Activated naive CD4-positive, alpha-beta T cell treated with anti-CD3 and anti-CD28 coated beads, Interleukin-2, amount 10 ng/mL, durations not matched to agents 5 hours and 36 hours (primary cell): ENCODE measurements at places on chromosomes 2 and 18. TPM values are rescaled to one million over a fixed set of nuclear protein-coding genes. Genes with fewer than 3 reads are reported as not detected.

Gene LINC00305
- total RNA-seq = not detected

Gene COL3A1
- not detected for total RNA-seq

Gene GLI2
- 0.22 TPM for total RNA-seq

Gene KIF5C
- total RNA-seq = 2.9 TPM

Gene GAREM1
- not detected for total RNA-seq

Gene RFX8
- total RNA-seq = 0.73 TPM

Gene HRH4
- total RNA-seq = not detected

Gene DSG1
- not detected for total RNA-seq

Gene OSGEPL1
- 7.0 TPM for total RNA-seq

Gene RNF125
- total RNA-seq = 34.1 TPM

Gene SMYD5
- 15.2 TPM for total RNA-seq

Gene GALNT14
- total RNA-seq = not detected

Gene AKAIN1
- total RNA-seq = not detected

Gene TEKT4
- total RNA-seq = not detected

Gene IMPA2
- total RNA-seq = 17.5 TPM

Gene RAPGEF4
- 0.43 TPM for total RNA-seq

Gene PAX8
- 1.9 TPM for total RNA-seq

Gene SPHKAP
- total RNA-seq = not detected

Gene FOXI3
- not detected for total RNA-seq

Gene MARCO
- total RNA-seq = not detected

Gene KIAA2012
- not detected for total RNA-seq

Gene C2orf78
- not detected for total RNA-seq
